Activated naive CD8-positive, alpha-beta T cell treated with anti-CD3 and anti-CD28 coated beads, Interleukin-2, amount 50 U/mL, for 16 hours (primary cell): ENCODE measurements at places on chromosomes 6 and 20.

- DNase-seq, result no peak
Measured at GRCh38 chr6:99867026-99867425, 127.0 kb downstream of the MCHR2 start.

DNA sequence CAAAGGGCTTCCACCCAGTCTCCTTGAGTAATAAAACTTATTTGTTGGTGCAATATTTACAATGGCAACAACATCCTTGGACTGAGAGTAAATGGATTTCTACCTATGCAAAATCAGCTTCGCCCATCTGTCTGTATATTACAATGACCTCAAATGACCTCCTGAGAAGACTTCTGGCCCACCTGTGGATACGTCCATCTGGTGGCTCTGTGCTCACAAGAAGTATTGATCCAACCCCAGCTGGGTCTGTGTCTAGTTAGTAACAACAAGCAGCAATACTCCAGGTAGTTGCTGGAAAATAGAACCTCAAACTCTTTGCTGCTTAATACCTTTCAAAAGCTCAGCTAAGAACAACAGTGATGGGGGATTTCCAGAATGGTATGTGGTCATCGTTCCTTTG, 34.7 kb upstream of the GSTA4 start:
- DNase-seq, result no peak

DNA sequence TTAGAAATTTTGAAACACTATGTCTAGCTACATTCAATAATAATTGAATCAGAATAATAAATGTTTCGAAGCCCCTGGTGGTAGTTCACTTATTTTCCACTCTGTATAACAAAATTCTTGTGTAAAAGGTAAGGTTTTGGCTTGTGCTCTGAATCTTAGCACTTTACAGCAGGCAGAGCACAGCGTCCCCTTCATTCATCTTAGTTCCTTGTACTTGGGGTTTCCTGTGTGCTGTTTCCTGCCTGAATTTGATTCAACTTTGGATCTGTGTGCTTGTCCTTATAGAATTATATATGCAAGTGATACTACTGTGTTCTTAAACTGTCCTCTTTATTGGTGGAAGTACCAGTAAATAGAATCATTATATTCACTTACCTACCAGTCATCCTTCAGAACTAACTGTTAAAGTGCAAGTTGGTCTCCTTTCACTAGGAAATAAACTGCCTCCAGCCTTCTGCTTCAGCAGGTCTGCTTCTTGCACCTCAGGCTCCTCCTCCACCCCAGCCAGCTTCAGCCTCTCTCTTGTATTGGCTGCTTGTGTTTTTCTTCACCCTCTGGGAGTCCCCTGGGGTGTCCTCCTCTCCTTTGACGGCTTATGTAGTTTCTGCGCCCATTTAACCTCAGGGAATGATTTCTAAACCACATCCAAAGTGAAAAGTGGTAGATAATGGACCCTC, 28.8 kb upstream of the TULP4 start:
- no peak for DNase-seq

GRCh38 chr6:162181741-162182401, 545.7 kb downstream of the PRKN start:
- DNase-seq, result no peak

- no peak for DNase-seq
Measured at GRCh38 chr6:11473008-11473740, 64.4 kb upstream of the TMEM170B start.

DNA sequence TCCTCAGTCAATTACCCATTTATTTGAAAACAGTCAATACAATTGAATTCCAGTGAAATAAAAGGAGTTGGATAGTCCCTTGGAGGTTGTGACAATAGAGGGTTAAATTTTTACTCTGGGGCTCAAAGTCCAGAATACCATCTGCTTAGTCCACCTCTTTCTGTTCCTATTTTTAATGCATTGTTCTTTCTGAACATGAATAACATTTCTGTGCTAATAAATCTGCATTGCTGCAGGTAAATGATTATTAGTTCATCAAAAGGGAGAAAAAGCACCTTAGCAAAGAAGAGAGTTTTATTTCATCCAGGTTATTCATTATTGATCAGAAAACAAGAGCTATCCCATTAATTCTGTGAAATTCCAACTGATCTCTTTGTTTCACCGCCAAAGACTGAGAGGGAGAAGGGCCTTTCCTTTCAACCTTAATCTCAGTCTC, 166.1 kb upstream of the OLIG3 start:
- no peak for DNase-seq
